Stimulated activated CD4-positive, alpha-beta T cell treated with anti-CD3 and anti-CD28 coated beads, Interleukin-12 subunit alpha, Interleukin-12 subunit beta, amount 100 ng/mL, for 24 hours (primary cell): ENCODE measurements at places on chromosomes 3 and 15.

DNA sequence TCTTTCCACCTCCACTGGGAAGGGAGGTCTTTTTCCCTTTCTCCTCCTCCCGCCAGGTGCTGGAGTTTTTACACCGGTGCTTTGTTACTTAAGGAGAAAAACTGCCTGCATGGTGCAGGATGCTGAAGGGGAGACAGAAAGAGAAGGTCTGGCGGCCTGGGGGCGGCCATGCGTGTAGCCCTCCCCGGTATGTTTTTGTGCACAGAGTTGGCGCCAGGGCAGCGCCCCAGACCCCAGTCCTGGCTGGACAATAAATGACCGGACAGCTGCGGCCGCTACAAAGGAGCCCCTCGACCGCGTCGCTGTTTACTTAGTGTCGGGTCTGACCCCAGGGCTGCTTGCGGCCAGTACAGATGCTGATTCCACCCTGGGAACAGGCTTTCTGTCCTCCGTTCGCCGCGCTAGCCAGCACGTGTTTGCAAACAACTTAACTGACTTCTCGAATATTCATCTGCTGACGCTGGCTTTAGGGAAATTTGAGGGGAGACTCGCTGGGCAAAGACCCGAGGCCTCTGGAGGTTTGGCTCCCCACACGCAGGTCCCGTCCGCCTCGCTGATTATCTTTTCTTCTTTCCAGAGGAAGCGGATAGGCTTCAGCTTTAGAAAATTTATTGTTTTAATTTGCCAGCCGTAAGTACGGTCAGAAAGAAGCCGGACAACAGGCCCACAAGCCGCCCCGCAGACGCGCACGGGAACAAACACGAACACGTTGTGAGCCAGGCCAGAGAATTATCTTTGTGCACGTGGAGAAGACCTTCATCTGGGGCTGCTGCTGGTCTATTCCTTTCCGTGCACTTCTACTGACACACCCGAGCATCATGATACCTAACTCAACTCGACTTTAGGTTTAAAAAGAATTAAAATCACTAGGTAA, 46.9 kb downstream of the ZIC4 start:
- no peak for DNase-seq

GRCh38 chr3:124256156-124256555, 264.2 kb upstream of the ROPN1 start:
- no peak for DNase-seq

- DNase-seq, result no peak
Observed at GRCh38 chr3:106452096-106452495, 583.3 kb upstream of the CBLB start.

DNA sequence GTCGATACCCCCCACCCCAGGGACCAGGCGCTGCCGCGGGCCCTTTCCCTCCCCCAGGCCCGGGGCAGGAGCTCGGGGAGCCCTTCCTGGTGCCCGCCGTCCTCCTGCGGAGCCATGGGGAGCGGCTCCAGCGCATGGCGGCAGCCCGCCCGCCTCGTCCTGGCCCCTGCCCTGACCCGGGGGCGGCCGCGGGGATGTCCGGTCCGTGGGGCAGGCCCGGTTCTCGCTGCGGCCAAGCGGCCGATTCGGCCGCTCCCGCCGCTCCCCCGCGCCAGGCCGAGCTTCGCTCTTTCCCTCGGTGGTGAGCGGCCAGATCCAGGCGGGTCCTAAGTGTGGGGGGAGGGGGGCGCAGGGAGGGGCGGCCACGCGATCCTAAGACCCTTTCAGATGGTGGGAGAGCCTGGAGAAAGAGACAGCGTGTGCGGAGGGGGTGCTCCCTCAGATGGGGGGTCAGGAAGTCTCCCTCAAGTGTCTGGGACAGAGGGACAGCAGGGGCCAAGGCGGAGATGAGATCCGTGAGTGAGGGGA, 1.3 kb downstream of the NEIL1 start:
- no peak for DNase-seq

DNA sequence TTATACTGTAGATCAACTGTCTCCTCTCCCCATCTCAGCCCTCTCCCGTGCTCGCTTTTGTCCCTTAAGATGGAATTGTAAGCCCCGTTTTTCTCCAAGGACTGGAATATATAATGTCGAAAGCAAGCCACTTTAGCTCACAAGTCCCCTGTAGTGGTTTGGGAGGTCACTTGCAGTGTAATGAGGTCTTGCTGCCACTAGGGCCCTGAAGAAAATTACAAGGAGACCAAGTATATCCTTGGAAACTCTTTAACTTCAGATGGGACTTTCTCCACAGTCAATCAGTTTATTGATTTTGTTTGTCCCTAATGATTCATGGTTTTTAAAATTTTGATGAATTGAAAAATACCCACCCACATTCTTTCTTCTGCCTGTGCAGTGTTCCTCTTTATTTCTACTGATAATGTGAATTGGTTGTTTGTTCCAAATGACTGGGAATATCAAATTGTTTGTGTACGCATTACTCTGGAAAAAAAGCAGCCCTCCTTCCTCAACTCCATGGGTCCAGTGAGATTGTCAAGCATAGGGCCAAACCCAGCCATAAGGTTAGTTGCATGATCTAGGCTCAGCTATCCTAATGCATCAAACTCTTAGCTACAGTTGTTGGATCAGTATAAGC, 294.8 kb downstream of the MCTP2 start:
- DNase-seq, result no peak

GRCh38 chr15:53974813-53975212, 3.4 kb upstream of the UNC13C start:
- DNase-seq, result no peak

- no peak for DNase-seq
Observed at GRCh38 chr15:52481915-52482314, 46.8 kb downstream of the MYO5A start.

DNA sequence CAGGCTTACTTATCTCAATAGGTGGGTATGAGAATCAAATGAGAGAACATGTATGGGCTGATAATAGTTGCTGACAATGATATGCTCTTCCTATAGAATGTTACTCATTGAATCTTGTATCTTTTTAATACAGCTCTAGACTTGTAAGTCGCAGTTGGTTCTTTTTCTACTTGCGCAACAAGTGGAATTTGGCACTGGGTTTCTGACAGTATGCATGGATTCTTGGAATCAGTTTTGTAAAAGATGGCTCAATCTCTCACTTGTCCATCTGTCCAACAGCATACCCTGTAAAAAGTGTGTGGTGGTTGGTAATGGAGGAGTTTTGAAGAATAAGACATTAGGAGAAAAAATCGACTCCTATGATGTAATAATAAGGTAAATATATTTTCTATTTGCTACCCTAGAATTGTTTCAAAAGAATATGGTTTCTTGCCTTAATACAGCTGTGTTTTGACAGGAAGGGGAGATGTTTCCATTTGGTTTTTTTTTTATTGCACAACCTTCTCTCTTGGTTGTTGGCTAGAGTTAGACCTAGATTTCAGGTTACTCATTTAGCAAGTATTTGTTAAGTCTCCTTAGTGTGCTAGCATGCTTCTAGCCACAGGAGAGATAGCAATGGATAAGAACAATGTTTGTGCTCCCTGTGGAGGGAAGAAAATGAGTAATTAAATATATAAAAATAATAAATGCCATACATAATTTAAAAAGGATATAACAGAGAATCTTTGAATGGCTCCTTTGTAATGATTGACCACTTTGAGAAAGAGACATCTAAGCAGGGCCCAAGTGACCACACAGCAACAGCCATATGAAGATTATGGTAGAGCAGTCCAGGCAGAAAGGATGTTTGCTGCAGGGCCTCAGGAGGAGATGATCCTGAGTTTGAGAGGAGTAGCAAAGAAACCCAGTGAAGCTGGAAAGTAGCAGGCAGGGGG, 21.8 kb downstream of the ST3GAL6 start:
- no peak for DNase-seq

DNA sequence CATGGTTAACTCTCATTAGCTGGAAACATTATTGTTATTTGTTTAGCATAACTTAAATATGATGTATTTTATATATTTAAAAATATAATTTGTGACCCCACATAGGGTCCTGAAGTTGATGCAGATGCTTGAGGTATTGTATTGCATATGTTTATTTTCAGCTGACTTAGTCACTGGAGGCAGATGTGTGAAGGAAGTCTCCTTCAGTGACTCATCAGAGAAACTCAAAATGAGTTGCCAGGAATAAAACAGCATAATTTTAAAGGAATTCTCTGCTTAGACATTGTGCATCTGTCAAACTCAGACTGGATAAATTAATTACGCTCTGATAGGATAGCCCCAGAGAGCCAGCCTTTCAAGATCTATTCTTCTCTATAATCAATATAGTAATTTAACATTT, 7.9 kb upstream of the OR4F6 start:
- no peak for DNase-seq

DNA sequence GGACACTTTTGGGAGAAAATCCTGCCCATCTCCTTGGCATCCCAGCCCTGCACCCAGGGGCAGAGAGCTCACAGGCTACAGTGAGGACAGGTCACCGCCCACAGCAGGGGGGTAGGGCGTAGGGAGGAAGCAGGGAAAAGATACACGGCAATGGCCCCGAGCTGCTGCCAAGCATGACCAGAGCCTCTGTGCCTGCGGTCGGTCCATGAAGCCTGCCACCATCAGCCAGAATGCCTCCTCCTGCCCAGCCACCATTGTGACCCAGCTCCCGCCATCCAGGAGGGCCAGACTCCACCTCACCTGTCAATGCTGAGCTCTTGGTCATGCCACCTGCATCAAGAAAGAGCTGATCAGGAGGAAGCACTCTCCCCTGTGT, 230.7 kb downstream of the VPS13C start:
- DNase-seq, result no peak

DNA sequence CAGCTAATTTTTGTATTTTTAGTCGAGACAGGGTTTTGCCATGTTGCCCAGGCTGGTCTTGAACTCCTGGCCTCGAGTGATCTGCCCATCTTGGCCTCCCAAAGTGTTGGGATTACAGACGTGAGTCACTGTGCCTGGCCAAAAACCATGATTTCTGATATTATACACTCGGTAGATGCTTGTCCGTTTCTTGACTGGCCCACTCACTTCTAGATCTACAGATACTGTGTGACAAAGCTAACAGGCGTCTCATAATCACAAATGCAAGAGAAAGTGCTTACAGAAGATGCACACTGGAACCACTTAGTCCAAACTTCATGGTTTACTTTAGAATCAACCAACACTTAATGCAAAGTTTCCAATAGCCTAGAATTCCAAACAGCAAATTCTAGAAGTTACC, 8.4 kb downstream of the PROK2 start:
- no peak for DNase-seq

GRCh38 chr3:138219255-138219654, 32.2 kb downstream of the ARMC8 start:
- DNase-seq, result no peak

DNA sequence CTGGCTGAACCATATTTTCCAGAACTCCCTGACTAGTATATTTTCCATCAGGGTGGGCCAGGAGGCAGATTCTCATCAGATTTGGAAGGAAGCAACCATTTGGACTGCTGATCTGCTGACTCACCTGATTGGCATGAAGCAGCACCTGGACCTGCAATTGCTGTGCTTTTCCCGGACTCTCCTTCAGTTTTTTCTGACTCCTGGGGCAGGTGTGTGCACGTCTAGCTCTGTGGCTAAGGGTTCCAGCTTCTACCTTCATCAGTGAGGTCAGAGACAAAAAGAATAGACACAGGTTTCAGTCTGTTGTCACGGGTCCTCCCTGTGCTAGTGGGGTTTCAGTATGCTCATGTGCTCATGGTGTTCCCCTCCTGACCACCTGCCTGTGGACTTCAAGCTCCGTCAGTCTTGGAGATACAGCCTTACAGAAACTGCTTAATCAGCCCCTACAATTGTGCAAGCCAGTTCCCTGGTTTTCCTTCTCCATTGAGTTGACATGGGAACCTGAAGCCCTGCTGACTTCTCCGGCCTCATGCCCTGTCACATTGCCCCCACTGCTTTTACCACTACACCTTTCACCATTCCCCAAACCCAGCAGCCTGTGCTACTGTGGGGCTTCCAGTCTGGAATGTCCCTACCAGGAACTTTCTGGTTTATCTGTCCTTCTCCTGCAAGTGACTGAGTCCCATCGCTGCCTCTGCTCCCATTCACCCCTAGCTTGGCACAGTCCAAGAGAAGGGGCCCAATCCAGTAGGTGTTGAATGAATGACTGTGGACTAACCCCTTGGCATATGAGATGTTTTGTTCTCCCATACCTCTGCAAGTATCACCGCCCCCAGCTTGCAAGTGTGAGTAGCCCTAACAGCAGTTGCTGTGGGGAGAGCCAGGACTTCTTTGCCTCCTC, 31.7 kb downstream of the HMCES start:
- DNase-seq, result no peak

GRCh38 chr3:8663177-8664061, 18.8 kb upstream of the SSUH2 start:
- DNase-seq, result no peak

DNA sequence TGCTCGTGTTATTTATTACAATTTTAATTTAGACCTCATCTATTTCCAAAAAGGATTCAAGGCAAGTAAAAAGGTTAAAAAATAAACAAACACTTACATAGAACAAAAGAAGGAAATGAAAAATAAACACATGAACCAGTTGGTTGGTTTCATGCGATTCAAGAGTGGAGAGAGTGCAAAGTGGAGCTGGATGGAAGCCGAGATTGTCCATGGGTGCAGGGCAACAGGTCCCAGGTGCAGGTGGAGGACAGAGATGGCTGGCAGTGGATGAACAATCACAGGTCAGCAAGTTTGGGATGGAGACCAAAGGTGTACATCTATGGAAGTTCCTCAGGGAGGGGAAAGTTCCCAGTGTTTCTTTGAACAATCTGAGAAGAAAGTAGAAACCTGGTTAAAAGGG, 11.6 kb upstream of the SEMA5B start:
- DNase-seq, result no peak
